CD8-positive, alpha-beta memory T cell (primary cell): ENCODE measurements at places on chromosomes 16 and 17. TPM values are rescaled to one million over a fixed set of nuclear protein-coding genes. Genes with fewer than 3 reads are reported as not detected.

DNA sequence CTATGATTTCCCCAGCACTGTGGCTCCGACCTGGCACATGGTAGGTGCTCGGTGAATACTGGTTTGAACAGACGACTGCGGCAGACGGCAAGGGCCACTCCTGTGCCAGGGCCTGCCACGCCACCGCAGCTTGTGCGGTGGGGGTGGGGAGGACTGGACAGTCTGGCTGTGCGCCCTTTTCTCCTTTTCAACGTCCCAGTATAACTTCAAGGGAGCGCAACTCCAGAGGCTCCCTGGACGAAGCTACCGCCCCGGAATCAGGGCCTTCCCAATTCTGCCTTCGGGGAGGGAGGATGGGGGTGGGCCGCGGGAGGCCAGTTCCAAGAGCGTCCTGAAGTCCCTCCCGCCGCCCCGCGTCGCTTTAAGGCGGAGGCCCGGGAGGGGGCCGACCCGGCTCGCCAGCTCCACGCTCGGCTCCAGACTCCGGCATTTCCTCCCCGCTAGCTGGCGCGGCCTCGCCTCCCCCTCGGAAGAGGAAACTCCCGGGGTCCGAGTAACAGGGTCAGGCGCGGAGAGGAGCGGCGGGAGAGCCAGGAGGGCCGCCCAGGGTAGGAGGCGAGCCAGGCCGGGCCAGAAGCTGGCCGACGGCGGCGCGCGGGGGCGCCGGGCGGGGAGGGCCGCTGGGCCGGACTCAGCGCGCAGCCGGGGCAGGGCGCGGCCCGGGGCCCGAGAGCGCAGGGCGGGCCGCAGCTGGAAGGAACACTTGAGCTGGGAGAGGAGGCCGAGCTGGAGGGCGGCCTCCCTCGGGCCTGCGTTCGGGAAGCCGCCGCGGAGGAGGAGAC is at the start of gene ITPRIPL2:
Gene ITPRIPL2 (plus strand): TSS at position 388 of the 782 bp plus-strand sequence. CDS start 498 bp downstream, outside the sequence.
- DNase-seq = no peak

DNA sequence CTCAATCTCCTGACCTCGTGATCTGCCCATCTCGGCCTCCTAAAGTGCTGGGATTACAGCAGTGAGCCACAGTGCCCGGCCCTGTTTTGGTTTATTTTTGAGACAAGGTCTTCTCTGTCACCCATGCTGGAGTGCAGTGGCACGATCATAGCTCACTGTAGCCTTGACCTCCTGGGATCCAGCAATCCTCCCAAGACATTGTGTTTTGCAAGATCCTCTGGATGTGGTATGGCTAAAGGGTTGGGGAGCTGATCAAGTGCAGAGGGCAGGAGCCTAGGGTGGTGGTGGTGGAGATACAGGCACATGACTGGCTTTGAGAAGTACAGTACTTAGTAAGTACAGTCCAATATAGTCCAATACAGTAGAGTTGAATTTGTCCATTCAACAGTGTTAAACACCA is 16.6 kb upstream of the TNS4 start:
- no peak for DNase-seq

- no peak for DNase-seq
These were observed 42.6 kb downstream of the NLRP1 start for GRCh38 chr17:5541610-5542202.

SLC4A1 gene
- total RNA-seq = not detected

SOX8 gene
- 0.39 TPM for total RNA-seq

DNA sequence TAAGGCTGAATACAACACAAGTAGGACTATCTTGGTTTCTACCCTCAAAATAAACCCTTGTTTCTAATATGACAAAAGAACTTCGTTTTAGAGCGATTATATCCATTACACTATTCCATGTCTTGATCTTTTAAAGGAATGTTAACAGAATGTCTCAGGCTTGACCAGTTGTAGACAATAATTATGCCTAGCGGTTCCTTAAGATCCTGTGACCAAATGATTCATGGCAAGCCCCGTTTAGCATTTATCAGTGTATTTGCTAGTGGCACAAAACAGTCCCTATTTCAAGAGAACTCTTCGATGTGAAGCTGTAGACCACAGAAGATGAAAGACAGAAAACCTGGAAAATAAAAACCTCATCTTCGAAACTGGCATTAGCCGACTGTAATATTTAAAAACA is 200.9 kb upstream of the SOX9 start:
- DNase-seq = no peak

- DNase-seq = no peak
These were observed 3.7 kb upstream of the PIK3R6 start for GRCh38 chr17:8871081-8871581.

- no peak for DNase-seq
These were observed 1.6 kb upstream of the FOXJ1 start for GRCh38 chr17:76142585-76143041.

DNA sequence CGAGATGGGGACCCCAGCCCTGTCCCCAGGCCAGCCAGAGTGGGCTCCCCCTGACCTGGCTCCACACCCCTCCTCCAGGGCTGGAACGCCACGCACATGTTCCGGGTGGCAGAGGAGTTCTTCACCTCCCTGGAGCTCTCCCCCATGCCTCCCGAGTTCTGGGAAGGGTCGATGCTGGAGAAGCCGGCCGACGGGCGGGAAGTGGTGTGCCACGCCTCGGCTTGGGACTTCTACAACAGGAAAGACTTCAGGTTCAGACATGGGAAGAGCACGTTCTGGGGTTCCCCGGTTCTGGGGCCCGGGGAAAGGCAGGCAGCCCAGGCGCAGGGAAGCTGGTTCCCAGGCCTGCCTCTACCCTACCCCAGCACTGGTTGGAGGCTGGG is 4.6 kb downstream of the ACE start:
- DNase-seq = no peak

KRT31 gene
- total RNA-seq = not detected

GRCh38 chr16:2090481-2090776 is 42.6 kb downstream of the TSC2 start:
- DNase-seq = no peak

DNA sequence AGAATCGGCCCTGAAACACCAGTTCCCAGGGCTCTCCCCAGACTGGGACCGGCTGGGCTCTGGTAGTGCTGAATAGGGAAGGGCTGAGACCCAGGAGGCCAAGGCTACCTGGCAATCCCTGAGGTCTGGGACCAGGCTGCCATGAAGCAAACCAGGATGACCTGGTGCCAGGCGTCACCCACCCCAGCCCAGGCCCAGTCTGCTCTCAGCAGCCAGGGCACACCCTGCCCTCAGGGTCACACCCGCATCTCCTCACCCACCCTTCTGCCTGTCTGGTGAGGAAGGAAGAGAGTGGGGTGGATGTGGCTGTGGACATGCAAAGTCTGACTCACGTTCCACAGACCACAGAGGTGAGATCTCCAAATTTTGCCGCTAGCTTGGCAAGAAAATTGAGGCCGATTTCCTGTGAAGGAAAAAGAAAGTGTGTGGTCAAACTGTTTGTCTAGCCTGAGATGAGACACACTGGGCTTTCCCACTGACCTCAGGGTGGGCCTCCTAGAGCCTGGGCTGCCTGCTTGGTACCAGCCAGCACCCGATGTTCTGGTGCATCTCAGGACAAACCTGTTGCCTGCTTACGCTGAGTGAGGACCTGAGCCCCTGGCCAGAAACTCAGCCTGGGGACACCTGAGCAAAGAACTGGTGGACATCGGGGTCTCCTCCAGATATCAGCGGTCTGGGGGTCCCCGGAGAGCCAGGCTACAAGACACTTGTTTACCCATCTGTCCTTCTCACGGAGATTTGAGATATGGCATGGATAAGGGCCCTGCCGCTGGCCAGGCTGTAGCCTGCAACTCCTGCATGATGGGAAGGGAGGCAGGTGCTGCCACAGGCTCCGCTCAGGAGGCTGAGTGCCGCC is 6.3 kb upstream of the RAB37 start:
- DNase-seq = peak; percentile 82
